ENCODE measurements at places on chromosomes 6 and 20.

GRCh38 chr6:9292975-9293374 lies 857.6 kb upstream of the SLC35B3 start:
- no peak for DNase-seq

DNA sequence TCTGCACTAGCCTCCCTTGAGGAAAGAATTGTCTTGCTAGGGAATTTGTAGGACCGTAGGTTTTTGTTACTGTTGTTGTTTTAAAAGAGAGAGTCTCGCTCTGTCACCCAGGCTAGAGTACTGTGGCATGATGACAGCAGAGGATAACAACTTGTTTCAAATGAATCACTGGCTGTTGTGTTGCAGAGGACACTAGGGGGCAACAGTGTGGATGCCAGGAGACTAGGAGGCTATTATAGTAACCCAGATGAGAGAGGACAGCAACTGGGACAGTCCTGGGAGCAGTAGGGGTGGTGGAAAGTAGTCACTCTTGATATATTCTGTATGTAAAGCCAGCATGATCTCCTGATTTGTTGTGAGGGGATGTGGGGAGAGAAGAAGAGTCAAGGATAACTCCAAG lies 41.8 kb upstream of the LAMA4 start:
- peak; percentile 6 for DNase-seq

- no peak for DNase-seq
Observed at GRCh38 chr6:132287101-132287500, 114.2 kb downstream of the MOXD1 start.

GRCh38 chr6:53128842-53129241 lies 19.8 kb downstream of the GCM1 start:
- DNase-seq: no peak

DNA sequence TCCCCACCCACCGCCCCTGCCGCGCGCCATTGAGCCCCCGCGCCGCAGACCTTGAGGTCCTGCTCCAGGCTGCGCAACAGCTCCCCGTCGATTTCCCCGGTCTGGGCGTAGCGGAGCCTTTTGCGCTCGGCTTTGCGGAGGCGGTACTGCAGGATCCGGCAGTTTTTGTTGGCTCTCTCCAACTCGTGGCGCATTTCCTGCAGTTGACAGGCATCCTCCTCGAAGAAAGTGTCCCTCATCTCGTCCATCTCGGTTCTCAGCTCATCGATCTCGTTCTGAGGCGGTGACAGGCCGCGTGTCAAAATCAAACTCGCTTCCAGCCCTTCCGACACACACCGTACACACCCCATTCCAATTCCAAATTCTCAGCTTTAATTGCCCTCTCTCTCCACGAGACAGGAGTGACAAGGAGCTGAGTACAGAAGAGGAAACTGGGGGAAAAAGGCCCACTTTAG lies 4.3 kb downstream of the MTCL3 start:
- DNase-seq: no peak

- DNase-seq: no peak
Observed at GRCh38 chr20:40197691-40198090, 491.3 kb downstream of the MAFB start.

GRCh38 chr20:3248167-3248992 lies 9.4 kb upstream of the SLC4A11 start:
- DNase-seq: no peak

- DNase-seq: peak; percentile 74
Observed at GRCh38 chr20:22374678-22375590, 209.4 kb downstream of the FOXA2 start.

DNA sequence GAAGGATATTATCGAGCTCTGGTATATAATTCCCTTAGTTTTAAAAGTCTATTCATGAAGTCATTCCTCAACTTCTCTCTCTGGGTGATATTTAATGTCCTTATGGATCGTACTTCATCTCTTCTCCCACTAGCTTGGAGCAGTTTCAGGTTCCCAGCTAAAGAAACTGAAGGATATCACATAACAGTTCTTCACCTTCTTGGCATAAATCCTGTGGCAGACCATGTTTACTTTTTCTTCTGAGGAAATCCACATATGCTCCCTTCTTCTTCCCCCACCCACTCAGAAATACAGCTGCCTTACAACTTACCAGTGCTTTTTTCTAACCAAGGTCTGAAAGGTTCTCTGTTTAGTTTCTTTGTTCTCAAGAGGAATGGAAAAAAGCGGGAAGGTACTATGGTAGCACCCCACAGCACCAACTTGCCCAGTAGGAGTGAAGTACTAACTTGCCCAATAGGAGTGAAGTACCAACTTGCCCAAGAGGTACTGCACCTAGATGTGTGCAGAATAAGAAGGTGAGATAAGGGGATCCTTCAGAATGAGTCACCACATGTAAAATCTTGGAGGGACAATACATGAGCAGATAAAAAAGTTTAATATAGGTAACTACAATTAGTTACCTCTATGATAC lies 53.1 kb downstream of the TSPYL4 start:
- DNase-seq: no peak

DNA sequence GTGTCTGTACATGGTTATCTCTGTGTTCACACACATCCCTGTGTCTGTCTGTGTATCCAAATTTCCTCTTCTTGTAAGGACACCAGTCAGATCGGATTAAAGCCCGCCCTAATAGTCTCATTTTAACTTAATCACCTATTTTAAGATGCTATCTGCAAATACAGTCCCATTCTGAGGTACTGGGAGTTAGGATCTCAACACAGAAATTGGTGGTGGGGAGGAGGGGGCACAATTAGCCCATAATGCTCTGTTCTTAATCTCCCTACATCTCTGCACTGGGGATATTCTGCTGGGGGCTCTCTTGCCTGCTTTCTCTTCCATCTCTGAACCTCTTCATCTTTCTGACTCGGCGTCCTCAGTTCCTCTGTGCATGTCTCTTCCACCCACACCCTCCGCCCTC lies 320.7 kb downstream of the CDC5L start:
- DNase-seq: no peak

DNA sequence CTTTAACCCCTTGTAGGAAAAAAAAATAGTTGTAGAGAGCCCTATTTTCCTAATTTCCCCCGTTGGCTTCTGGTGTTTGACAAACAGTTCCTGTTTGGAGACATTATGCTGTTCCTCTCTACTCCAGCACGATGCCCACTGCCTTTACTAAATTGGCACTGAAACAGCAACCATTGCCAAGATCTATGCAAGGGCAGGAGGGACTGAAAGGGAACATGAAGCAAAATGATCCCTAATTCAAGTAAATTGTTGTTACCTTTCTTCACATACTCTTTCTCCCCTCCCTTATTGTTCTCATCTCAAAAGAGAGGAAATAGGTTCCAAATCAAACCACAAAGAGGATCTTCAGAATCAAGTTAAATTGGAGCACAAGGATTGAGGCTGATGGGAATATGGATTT lies 764.1 kb upstream of the MMS22L start:
- no peak for DNase-seq

DNA sequence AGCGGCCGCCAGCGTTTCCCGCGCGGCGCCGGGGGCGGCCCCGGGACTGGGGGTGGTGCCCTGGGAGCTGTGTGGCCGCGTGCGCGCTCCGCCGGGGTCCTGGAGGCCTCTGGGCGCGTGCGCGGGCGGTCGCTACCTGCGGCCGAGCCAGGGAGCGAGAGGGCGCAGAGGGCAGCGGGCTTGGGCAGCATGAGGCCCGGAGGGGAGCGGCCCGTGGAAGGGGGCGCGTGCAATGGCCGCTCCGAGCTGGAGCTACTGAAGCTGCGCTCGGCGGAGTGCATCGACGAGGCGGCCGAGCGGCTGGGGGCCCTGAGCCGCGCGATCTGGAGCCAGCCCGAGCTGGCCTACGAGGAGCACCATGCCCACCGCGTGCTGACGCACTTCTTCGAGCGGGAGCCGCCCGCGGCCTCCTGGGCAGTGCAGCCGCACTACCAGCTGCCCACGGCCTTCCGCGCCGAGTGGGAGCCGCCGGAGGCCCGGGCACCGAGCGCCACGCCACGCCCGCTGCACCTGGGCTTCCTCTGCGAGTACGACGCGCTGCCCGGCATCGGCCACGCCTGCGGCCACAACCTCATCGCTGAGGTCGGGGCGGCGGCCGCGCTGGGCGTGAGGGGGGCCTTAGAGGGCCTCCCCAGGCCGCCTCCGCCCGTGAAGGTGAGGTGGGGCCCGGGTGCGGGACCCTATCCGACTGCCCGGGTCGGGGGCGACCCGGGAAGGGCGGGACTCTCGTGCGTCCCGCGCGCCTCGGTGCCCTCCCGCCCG lies at the start of gene PM20D2:
PM20D2 (plus strand) TSS at position 100 of the 762 bp plus-strand sequence; CDS start at position 190, 90 bp downstream.
- DNase-seq: peak; percentile 79

DNA sequence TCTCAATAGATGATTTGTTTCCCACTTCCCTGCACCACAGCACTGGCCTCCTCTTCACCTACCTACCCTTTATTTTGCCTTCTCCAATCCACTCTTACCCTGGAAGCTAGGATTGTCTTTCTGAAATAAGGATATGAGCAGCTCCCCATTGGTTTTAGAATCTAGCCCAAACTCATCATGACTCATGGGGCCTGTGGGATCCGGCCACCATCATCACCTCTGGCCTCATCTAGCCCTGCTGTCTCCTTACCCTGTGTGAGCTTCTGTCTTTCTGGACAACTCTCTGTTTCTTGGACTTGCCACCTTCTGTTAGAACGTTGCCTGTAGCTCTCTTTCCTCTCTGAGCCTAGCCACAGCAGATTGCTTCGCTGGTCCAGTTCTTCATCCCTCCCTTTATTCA lies 277.1 kb downstream of the PAX1 start:
- DNase-seq: no peak

Data from SHP77 (cell line).